ENCODE measurements at places on chromosomes 12 and 14.
A peak's percentile ranks its signal among the peaks of the same experiment; 100 is the strongest.

DNA sequence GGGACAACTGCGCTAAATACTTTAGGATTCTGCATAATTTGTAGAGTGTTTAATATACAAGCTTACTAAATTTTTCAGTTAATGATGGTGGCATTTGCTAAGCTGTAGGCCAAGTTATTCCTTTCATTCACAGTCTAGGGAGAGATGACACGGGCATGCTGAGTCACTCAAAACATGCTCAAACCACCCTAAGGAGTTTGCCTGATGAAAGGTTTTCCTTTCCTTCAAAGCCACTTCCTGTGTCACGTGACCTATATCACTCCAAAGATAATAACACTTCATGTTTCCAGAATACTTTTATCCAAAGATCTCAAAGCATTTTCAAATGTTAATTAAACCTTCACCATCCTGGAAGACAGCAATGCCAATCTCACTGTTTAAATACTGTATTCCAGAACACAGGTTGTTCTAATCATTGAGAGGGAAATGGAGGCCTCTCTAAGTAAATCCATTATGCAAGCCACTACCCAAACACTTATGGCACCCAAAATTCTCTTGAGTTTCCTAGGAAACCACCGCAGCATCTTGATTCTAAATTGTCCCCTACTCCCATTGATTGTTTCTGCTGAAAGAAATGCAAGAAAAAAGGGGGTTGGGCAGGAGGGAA, 207.0 kb upstream of the CDKN3 start:
- no peak for DNase-seq

DNA sequence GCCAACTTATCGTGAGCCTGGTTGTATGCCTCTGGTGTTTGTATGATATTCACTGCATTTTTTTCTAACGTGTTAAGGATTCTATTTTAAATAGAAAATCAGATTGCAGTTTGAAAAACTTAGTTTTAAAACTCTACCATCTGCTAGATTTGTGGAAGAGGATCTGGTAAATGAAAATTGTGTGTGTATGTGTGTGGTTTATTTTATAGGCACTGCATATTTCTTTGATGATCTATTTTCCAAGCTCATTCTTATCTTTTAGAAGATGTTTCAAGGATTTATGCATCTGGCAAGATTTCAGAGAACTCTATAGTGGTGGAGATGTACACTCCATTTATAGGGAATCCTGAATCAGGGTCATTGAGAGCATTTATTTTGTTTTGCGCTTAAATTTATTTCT, 69.8 kb downstream of the HMGA2 start:
- no peak for DNase-seq

DNA sequence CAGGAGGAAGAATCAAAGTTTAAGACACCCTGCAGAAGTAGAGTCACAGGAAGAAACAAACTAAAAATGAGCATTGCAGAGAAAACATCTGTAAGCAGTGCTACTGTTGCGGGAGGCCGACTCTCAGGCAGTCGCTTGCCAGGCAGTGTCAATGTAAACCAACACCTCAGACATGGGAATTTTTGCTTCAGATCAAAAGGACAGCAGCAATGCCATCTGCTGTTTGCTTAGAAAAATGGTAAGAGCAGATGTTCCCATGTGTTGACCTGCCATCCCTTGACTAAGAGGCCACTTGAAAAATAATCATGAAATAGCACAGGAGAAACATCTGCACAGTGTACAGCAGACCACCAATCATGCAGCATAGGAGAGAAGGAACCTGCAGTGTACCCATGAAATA, 196.6 kb downstream of the SLC25A21 start:
- no peak for DNase-seq

GRCh38 chr12:62512901-62513300, 46.3 kb downstream of the MON2 start:
- no peak for DNase-seq

GRCh38 chr12:127411166-127411915, 855.6 kb upstream of the TMEM132C start:
- DNase-seq, result no peak

- no peak for DNase-seq
Measured at GRCh38 chr14:103190741-103191140, 67.5 kb downstream of the TNFAIP2 start.

DNA sequence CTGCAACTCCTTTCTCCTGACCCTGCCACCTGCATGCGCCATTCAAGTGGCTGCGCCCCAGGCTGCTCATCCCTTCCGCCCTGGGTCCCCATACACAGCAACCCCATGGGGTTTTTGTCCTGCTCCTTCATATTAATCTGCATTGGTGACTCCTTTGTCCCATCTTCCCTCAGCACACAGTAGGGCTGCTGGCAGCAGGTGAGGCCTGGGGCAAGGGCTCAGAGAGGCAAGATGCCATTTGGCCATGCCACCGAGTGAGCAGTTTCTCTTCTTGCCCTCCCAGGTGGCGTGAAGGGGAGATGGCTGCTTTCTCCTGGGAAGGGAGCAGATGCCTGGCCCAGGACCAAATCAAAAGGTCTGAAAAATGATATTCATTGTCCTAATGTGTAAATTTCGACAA, 9.1 kb downstream of the RTL1 start:
- no peak for DNase-seq

DNA sequence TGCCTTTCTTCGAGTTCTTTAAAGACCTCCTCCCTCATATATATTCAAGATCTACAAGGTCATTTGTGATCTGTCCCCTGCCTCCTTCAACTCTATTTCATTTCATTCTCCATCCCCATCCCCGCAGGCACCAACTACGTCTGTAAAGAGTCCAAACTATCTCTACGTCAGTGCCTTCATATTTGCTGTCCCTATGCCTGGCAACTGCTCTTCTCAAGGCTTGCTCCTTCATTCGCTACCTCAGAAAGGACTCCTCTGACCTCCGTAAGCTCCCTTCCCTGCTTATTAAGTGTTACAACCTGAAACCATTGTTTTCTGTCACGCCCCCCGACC, 650 bp downstream of the LLPH start:
- no peak for DNase-seq

DNA sequence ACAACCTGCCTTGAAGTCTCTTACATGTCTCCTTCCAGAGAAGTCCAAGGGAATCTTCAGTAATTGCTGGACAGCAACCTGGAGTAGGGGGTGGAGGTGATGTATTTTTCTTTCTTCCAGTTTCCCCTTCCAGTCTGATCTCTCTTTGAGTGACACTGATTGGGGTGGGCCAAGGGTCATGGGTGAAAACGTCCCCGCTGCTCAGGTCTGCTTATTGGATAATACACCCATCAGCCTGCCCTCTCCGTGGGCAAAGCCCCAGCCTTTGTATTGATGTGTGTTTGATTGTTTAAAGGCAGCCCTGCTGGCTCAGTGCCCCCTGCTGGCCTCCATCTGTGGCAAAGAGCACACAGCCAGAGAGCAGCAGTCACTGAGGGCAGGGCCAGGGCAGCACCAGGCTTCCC, 35.7 kb upstream of the ATP2A2 start:
- DNase-seq, result no peak

DNA sequence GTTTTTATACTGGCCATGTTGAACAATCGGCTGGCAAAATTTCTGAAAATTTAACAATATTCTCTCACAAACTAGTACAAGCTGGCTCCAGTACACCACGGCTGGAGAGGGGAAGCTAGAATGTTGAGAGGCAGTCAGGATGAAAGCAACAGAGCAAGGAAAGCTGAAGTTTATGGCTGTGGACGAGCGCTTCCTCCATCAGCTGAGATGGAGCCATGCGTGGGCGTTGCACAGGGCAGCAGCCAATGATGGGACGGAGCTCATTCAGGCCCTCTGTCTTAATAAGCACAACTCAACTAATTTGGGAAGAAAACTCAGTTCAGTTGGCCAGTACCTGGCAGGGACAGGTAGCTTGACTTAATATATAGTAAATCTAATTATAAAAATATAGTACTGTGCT, 14.1 kb upstream of the DCP1B start:
- DNase-seq, result no peak

DNA sequence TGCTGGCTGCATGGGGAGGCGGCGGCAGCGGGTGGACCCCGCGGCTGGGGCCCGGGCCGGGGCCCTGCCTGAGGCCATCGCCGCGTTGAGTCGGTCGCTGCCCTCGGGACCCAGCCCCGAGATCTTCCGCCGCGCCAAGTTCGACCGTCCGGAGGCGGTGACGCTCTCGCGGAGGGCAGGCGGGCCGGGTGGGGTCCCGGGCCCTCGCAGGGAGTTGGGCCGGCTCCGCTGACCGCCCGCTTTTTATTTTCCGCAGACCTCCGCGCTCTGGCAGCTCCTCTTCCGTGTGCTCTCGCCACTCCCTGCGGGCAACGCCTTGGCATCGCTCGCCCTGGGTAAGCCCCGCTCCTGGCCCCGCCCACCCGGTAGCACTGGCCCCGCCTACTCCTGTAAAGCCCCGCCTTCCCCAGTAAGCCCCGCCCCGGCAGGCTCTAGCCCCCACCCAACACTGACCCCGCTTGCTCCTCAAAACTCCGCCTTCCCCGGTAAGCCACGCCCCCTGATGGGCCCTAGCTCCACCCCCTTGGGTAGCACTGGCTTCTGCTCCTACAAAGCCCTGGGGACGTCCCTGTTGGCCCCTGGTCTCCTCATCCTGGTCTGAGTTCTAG, 424 bp downstream of the TEDC1 start:
- no peak for DNase-seq

GRCh38 chr12:22101749-22102243, 55.8 kb downstream of the CMAS start:
- peak; percentile 66 for DNase-seq

DNA sequence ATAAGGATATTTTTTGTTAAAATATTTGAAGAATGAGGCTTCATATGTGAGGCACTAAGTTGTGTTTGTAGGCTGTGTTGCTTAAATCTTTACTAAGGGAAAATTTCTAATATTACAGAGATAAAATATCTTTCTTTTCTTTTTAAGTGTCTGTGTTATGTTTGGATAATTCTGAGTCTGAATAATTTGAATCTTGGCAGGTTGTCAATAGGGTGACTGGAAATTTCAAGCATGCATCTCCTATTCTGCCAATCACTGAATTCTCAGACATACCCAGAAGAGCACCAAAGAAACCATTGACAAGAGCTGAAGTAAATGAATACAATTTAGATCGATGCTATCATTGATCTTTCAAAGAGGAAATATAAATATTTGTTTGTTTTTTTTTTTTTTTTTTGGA, 29.4 kb downstream of the TMPO start:
- no peak for DNase-seq

- peak; percentile 65 for DNase-seq
Measured at GRCh38 chr12:1864867-1865266, 44.5 kb downstream of the LRTM2 start.

GRCh38 chr12:66032739-66033138, 97.8 kb downstream of the LLPH start:
- no peak for DNase-seq

DNA sequence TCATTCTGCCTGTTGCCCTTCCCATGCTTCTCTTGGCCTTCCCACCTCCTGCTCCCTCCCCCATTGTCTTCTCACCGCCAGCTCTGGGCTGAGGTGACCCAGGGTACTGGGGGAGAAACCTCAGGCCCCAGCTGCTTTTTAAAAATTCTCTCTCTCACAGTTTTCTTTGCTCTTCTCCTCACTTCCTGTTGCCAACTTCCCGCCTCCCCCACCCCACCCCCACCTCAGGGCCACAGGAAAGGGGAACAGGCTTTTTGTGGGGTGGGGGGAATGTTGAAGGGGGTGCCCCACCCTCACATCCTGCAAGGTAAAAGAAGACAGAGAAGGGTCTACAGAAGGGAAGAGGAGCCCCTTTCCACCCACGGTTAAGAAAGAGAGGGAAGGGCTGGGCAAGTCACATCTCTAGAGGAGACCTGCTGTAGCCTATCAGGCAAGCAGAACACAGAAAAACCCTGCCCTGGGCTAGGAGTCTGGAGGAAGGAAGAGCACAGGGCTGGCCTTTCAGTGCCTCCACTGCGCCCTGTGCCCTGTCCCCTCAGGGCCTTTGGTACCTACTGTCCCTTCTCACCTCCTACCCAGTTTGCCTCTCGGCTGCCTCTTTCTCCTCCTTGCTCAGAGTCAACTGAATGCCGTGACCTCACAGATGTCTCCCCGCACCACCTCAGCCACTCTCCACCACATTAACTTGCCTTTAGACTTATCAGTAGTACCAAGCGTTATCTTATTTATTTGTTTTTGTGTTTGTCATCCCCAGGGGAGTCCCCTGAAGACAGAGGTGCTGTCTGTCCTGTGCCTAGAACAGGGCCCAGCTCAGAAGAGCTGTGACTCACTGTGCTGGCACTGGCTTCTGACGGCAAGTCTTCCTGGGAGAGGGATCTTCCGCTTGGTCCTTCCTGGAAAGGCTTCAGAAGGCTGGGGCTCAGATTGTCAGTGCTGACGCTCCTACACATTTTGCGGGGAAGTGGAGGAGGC, 1.7 kb downstream of the ARHGAP9 start:
- DNase-seq, result no peak

Data from RWPE2 (cell line).